NCI-H1436 (cell line): ENCODE measurements at places on chromosomes 6 and 20.
A peak's percentile ranks its signal among the peaks of the same experiment; 100 is the strongest.

- peak; percentile 63 for DNase-seq
These were observed 4.4 kb downstream of the ZKSCAN3 start for GRCh38 chr6:28353981-28354676.

DNA sequence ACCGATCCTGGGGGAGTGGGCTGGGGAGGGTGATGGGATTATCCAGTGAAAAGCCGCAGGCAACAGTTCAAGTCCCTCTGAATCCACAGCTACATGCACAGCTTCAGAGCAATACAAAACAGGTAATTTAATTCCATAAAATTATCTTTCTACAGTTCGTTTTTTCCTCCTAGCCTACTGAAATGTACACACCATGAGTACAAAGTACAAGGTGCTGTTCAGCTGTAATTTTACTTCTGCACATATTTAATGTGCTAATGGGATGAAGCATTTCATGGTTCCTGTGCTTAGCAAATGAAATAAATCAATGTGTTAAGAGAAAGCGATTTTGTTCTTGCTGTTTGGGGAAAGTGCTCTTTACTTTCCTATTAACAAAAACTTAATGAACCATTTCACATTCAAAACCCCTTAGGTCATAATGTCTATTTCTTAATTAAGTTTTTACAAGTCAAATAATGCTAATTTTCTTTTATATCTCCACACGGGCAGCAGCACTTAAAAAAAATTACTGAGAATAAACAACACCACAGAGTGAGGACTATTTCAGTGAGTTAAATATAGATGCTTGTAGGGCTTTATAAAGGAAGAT, 71.8 kb downstream of the INSM1 start:
- peak; percentile 83 for DNase-seq

DNA sequence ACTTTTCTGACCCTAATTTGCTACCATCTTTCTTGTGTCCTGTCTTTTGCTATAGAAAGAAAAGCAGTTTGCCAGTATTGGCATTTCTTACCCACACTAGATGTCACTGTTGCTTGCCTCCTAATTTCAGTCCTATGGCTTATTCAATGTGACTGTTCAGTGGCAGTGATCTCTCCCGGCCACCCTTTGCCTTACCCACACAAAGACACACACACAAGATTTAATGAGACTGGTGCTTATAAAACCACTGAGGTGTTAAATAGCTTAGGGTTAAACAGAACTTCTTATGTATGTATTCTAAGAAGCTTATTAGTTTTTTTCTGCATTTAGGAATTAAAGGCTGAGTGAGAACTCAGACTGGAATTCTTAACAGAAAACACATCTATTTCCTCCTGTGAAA, 233.6 kb upstream of the ASCC3 start:
- peak; percentile 29 for DNase-seq

DNA sequence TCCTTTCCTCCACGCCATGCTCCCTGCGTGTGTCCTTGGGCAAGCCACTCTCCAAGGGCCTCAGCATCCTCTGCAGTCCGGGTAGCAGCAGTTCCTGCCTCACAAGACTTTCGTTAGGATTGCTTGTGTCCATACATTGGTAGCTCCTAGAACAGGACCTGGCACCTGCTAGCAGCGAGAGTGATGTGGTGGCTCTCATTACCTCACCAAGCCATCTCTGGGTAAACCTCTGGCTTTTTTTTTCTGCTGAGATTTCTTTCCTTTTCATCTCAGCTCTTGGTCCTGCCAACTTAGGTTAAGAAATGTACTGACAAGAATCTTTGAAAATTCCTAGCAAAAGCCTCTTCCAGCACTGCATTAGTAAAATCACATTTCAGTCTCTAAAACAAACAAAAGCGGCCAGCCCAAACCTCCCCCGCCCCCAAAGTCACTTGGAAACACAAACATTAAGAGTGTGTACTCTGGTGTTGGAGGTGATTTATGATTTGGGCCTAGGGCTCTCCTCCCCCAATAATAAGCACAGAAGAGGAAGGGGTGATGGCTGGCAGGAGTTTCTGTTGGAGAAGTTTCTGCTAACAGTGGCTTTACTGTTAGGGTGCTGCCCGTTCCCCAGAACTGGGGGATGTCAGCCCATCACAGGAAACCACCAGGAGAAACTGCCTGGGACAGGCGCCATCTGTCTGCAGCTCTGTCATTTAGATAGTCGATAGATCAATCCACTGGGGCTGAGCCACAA, 199.2 kb downstream of the CD83 start:
- peak; percentile 11 for DNase-seq

DNA sequence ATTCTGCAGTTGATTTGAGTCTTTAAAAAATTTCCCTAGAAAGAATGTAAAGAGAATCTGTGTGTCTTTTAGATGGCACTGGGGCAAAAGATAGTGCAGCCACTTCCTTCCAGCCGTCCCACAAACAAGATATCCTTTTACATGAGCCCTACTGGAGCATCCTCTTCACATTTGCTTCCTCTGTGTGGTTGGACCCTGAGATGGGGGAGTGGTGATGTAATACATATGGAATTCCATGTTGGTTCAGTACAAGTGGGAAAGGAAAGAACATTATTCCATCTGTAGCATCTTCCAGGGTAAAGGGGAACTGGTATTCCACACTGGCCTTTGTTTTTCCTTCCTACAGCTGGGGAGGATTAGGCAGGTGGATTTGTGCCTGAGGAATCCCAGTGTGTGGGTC, 78.9 kb upstream of the ISM1 start:
- DNase-seq: no peak

GRCh38 chr6:55180258-55180657, 5.9 kb downstream of the HCRTR2 start:
- DNase-seq: no peak

DNA sequence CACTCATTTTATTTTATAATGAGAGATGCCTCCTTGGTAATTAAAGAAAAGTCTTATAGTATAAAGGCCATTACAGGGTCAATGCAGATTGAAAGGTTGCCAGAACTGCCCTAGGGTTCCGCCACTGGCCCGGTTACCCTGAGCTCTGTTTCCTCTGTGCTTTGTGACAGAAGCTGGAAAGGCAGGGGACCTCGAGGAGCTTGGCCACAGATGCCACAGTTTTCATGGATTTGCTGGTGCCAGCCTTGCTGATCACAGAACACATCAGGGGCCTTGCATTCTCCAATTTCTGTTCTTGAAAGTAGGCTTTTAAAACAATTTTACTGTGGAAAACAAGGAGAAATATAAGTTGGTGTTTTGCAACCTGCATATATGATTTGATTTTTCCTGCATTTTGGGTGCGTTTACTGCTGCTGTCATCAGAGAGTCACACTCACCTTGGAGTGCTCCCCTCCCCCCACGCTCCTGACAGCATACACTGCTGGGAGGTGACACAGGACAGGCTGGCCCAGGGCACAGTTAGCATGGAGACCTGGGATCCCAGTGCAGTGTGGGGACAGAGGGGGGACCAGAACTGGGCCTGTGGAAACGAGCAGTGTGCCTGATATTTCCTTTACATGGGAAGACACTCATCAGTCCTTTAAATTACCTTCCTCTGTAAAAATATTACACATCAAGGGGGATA, 142.8 kb downstream of the CFAP61 start:
- DNase-seq: no peak

- DNase-seq: no peak
These were observed 8.9 kb downstream of the ATXN1 start for GRCh38 chr6:16752206-16752866.

- DNase-seq: peak; percentile 5
These were observed 54.2 kb upstream of the HLA-A start for GRCh38 chr6:29887819-29888776.

DNA sequence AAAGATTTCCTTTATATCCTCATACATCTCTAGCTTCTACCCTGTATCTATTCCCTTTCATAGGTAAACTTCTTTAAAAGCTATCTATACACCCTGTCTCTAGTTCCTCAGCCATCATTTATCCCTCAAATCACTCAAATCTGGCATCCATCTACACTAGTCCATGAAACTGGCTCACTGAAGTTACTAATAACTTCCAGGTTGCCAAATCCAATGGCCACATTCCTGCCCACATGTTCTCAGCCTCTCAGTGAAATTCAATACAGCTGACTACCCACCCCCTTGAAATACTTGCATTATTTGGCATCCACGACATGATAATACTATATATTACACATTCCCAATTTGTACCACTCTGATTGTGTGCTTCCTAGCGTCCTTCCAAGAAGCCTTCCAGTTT, 8.7 kb downstream of the REPS1 start:
- no peak for DNase-seq

DNA sequence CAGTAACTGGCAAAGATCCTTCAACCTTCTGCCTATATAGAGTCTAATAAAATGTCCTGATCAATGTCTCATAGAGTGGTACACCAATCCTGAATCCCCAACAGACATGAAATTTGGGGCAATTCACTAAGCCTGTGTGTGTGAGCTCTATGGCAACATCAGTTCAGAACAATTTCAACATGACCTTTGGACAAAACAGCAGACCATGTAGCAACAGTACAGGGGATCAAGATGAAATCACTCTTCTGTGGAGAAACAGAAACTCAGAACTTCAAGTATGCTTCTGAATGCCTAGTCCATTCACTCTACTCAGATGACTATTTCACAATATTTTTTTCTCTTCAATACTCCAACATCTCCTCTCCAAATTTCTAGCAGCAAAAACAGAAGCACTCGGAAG, 49.1 kb upstream of the OPRM1 start:
- DNase-seq: no peak

- DNase-seq: no peak
These were observed 12.6 kb upstream of the PTCHD4 start for GRCh38 chr6:48123601-48124000.

- DNase-seq: no peak
These were observed 529.1 kb upstream of the CITED2 start for GRCh38 chr6:139903411-139904157.

GRCh38 chr6:35191889-35192288, 21.9 kb upstream of the SCUBE3 start:
- no peak for DNase-seq

- DNase-seq: no peak
These were observed at the start of gene LRRN4 for GRCh38 chr20:6053776-6054688. LRRN4 (minus strand) TSS chr20:6054060; CDS start chr20:6052799, 1,261 bp downstream.

- no peak for DNase-seq
These were observed 246.8 kb upstream of the TENT5A start for GRCh38 chr6:81999270-81999669.

GRCh38 chr6:11275598-11275997, 43.1 kb upstream of the NEDD9 start:
- no peak for DNase-seq

DNA sequence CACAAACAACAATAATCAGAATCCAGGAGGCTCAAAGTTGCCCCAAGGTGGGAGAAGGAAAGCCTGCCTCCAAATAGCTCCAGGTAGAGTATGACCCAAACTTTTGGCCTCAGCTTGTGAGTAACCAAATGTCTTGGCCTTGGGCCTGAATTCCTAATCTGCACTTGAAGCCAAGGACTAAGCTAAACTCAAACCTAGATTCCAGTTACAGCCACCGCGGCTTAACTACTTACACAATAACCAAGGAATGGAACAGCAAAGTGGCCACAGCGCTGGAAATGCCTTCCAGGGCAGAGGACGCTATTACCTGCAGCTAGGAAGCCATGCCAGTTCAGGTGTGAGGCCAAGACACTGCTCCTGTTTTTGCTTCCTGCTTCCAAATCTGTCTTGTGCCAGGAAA, 4.6 kb downstream of the NINL start:
- DNase-seq: no peak

DNA sequence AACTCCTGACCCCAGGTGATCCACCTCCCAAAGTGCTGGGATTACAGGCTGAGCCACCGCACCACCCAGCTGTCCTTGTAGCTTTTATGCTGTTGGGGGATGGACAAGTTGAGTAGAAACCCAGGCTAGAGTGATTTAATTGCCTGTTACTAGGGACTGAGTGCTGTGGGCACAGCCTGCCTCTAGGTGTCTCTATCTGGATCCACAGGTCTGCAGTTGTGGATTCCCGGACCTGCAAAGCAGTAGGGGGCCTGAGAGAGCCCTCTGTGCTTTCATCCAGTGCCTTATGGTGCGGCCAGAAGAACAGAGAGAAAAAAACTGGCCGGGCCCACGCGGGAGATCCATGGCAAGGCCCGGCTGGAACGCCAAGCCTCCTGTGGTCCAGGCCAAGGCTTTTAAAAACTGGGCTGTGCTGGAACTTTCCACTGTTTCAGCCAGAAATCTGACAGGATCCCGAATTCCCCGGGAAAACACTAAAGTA, 5.2 kb downstream of the SIRPA start:
- peak; percentile 62 for DNase-seq

GRCh38 chr6:144619966-144620365, 334.8 kb downstream of the UTRN start:
- no peak for DNase-seq

DNA sequence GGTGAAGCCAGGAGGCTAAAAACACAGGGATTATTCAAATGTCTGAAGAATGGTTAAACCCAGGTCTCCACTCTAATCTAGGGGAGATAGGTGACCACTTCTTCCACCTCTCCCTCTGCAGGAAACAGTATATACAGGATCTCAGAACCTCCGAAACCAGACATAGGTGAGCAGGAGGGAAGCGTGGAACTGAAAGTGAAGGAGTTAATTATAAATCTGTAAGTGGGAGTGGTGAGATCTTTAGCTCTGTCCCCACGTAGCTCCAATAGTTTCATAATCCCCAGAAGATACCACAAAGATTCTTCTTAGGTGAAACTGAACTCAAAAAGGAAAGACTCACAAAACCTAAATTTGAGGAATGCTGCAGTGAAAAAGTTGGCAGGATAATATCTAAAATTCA, 76.8 kb downstream of the THEMIS start:
- no peak for DNase-seq

- DNase-seq: no peak
These were observed 35.8 kb upstream of the TPD52L1 start for GRCh38 chr6:125117818-125118217.

- DNase-seq: no peak
These were observed 152.1 kb downstream of the KHDC1L start for GRCh38 chr6:73073238-73073637.

DNA sequence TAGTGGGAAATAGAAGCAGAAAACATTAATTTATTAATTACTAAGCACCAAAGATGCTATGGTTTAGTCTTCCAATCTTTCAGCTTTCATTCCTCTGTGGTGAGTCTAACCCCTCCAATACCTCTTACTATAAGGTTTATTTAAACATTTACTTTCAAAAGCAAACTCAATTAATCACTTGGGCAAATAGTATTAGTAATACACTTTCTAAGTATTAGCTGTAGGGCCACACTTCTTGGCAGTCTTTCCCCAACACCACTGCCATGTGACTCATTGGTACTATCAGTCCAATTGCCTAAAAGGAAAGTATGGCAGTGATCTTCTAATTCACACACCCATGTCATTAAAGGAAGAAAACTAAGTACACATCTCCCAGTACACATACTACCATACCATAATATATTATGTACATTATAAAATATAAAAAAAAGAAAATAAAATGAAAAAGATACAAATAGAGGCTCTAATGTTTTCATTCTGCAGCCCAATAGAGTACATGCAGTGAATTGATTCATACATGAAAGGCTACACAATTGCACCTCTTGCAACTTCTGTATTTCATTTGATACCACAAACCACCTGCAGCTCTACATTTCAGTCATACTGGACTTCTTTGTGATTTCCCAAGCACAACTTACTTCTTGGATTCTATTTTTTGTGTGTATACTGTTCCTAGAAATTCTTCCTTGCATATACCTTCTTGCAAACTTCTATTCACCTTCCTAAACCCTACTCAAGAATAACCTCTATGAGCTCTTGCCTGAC, 218.6 kb downstream of the PKHD1 start:
- no peak for DNase-seq
